ENCODE measurements at places on chromosomes 7 and 10. TPM values are rescaled to one million over a fixed set of nuclear protein-coding genes. Genes with fewer than 3 reads are reported as not detected.

- ATAC-seq = peak; percentile 36
Measured at GRCh38 chr7:6015917-6016652, 7.0 kb downstream of the AIMP2 start.

DNA sequence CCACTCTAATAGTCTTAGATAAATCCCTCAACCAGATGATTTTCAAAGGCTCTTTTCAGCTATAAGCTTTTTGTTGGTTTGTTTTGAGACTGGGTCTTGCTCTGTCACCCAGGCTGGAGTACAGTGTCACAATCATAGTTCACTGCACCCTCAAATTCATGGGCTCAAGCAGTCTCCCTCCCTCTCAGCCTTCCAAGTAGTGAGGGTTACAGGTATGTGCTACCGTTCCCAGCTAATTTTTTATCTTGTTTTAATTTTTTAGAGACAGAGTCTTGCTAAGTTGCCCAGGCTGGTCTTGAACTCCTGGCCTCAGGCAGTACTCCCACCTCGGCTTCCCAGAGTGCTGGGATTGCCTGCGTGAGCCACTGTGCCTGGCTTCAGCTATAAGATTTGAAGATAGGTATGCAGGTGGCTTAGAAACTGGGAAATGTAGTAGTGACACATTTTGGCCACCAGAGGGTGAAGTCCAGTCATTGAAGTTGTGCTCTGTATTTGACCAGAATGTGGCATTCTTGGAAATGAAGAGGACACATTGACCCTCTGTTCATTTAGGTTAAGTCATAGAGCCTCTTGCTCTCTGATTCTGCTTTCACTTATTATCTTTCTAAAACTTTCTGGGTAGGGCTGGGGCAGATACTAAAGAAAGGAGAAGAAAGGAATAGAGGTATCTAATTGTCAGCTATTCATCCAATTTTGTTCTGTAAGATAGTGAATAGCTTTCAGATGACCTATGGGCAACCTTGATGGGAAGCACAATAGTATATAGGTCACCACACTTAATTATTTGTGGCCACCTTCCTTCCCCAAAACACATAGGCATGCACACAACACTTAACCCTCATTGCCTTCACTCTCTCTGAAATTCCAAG lies 36.0 kb downstream of the R3HCC1L start:
- peak; percentile 56 for ATAC-seq

DNA sequence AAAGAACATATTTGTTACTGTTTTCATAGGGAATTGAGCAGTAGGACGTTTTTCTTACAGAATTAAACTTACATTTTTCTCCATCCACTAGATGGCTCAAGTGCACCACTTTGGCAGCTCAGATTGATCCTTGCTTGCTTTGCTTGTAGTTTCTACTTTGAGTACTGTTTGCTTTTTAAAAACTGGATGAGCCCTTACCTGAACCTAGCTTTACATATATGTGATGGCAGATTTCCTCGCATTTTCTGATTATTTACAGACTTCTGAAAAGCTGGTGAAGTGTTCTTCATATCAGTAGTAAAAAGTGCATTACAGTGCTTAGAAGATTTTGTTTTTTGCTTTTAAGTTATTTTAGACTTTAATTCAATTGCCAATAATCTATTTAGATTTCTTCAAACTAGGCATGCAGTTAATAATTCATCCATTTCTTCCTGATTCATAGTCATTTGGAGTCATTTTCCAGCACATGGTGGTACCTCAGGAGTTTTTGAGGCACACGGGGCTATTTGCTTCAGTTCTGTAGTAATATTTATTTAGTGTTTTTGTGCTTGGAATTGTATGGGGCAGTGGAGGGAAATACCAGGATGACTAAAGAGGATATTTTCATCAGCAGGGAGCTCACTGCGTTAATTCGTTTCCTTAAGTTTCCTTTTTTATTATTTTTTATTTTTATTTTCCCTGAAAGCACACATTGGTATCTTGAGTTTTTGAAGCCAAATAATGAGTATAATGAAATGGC lies 57.3 kb downstream of the MAPK8 start:
- ATAC-seq = no peak

- peak; percentile 82 for ATAC-seq
Measured at GRCh38 chr7:150897502-150898474, 45.5 kb downstream of the AOC1 start.

Gene EPHB4
- 4.1 TPM for total RNA-seq

DNA sequence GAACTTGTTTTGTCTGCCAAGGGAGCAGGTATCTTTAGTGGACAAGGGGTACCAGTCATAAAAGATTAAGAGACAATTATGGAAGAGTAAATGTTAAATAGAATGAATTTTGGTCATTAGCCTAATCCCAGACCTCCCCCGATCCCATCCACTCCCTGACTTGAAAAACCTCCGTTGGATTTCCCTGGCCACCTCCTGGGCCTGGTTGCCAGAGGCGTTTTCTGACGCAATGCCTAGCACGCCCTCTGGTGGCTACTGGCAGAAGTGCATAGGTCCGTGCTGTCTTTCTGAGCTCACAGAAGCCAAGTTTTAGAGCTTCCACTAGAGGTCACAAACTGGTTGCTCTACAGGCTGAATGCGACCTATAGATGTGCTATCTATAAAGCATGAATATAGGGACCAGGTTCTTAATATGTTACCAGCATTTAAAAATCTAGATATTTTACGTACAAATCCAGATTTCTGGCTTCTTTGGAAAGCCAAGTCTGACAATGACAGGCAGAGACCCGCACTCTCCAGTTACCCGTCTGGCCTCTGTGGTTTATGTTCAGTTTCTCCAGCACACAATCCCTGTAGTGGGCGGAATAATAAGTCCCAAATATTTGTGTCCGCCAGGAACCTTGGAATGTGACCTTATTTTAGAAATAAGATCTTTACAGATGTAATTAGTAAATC lies 39.8 kb downstream of the SPOCK2 start:
- ATAC-seq = peak; percentile 97

Gene CPA2
- 0.56 TPM for total RNA-seq

Gene KCNH2
- total RNA-seq = 0.32 TPM

DNA sequence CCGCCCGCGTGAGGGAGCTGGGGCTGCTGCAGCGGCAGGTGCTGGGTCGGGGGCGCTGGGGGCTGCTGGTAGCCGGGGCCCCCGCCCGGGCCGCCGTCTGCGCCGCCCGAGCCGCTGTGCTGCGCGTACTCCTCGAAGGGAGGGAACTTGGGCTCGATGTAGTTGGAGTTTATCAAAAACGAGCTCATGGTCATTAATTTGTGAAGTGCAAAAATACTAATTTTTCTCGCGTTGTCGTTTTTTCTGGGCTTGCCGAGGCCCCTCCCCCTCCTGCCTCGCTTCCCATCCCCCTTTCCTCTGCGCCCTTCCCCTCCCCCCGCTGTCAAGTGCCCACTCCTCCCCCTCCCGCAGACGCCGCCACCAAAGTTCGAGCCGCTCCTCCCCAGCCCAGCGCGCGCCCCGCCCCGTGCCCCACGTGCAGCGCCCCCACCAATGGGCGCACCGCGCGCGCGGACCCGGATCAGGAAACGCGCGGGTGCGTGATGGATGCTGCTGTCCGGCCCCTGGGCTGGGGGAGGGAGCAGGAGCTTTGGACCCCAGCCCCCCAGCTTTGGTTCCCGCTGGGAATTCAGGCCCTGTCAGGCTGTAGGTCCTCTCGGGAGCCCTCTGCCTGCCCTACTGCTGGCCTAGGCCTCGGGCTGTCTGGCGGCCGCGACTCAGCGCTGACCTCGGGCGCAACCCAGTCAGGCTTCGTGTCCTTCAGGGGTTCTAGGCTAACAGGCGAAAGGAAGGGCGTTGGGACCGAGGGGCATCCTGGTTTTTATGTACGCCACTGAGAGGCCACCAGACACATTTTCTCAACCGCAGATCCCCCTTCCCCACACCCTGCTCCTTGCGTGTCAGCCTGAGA lies at the start of gene HOXA4:
TSS of gene HOXA4 (minus strand) at position 218 of the 850 bp plus-strand sequence. CDS start at position 194, 24 bp downstream.
- peak; percentile 88 for ATAC-seq

Gene WIPF3
- total RNA-seq = not detected

- no peak for ATAC-seq
Measured at GRCh38 chr7:134847851-134848588, 68.6 kb downstream of the CALD1 start.

DNA sequence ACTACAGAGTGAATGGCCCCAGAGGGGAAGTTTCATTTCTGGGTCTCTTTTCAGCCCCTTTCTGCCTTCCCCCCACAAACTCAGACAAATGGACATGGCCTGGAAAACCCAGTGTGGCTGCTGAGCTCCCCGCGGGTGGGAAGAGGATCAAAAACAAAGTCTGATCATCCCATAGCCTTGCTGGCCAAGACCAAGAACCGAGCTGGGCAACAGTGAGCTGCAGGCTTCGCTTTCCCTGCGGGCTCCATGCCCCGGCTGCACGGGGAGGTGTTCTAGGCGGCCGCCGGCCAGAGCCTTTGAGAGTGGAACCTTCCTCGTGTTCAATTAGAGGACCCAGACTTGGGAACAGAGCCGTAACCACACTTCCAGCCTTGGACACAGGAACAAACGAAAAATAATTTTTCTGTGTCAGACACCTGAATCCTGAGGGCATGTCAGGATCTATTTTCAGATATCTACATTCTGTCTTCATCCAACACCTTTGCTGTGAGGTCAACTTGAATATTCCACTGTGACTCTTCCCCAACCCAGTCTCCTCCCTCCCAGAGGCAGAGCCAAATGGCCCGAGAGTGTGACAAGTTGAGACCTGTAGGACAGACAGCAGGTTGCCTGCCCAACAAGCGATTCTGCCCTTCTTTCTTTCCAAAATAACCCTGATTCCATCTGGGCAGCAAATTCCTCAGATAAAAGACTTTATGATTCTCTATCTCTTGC lies 26.0 kb downstream of the WDR86 start:
- ATAC-seq = no peak

DNA sequence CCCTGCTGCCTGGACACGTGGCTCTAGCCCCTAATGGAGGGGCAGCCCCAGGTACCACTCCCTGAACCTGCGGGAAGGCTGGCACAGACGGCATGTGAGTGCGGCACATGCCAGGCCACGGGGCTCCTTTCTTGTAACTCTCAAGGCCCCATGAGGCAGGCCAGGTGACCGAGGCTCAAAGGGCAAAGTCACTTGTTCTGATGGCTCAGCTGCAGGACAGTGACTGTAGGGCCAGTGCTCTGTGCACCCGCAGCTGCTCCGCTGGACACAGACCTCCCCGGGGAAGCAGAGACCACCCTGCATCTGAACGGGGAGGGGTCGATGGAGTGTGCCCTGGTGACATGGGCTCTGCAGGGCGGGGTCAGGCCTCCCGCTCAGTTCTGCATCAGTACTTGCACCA lies 55.3 kb downstream of the PTPRE start:
- ATAC-seq = no peak

- ATAC-seq = no peak
Measured at GRCh38 chr7:2478399-2478785, 2.2 kb upstream of the GRIFIN start.

DNA sequence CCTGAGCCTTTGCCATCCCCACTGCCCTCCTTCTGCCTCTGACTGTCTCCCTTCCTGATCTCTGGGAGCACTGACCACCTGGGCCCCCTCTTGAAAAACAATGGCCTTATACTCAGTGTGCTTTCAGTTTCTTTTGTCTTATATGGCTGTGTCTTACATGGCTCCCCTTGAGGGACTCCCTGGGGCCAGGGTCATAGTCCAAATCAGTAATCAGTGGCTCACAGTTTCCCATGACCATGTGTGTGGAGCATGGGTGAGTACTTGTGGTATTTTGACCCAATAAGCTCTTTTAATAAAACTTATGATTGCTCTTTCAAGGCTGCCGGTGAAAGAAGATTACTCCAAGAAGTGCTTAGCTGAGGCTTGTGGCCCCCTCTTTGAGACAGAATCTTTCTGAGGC lies 62.4 kb upstream of the PCBD1 start:
- ATAC-seq = no peak

DNA sequence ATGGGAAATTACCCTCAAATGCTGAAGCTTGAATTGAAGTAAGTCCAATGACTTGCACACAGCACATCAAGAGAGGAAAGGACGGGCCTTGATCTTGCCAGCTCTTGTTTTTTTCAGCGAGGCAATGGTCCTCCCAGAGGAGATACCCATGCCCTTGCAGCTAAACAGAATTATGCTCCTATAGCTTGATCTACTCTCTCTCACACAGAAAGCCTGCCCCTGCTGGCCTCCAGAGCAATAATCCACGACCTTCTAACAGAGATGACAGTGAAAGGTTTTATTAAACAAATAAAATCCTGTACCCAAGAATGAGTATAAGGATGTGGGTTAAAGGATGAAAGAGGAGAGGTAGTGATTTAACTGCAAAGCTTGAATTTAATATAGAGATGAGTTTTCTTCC lies 268.0 kb downstream of the ADRA2A start:
- no peak for ATAC-seq

DNA sequence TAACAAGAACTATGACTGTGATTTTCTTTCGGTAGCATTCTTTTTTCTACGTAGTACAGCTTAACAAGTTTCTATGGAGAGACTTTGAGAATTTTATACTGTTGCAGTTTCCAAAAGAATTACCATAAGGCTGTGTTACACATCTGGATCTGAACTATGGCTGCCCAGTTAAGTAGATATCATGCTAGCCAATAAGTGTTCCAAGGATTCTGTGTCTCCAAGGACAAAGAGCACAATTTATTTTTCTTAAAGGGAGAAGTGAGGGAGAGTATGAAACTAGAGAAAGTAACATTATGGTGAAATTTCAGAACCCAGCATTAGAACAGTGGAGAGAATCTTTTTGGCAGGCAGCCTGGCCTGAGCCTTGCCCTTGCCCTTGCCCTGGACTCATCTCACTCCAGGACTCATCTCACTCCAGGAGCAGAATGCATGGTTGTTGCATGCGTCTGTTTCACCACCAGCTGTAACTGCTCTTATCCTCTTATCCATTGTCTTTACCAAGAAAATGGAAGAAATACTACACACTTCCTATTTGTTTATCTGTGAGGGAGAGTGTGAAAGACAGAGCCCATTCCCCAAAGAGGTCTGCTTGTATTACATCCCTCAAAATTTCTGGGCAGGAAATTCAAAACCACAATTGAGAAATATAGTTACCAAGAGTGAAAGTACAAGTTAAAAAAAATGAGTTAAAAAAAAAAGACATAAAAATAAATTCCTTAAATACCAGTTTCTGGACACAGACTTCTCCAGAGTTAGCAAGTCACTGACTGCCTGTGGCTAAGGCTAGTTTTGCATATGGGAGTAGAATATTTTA lies 1067.5 kb downstream of the NRG3 start:
- no peak for ATAC-seq

DNA sequence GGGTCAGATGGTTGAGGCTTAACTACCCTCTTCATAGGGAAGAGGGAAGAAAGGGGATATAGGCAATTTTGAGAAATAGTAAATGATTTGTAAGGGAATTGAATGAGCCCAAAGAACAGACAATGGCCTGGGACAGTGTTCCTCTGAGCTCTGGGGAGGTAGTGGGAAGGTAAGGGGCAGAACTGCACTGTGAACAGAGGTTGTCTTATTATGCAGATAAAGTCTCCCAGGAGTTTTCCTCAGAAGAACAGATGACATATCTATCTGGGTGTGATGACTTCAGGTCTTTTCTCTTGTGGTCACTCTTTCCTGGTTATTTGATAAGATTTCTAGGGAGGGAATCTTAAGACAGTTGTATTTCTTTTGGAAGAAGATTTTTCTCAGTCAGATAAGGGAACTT lies 296.1 kb downstream of the ZEB1 start:
- ATAC-seq = no peak

Gene FRMD4A
- 0.69 TPM for total RNA-seq

- ATAC-seq = no peak
Measured at GRCh38 chr7:36045326-36045725, 107.7 kb upstream of the EEPD1 start.

GRCh38 chr7:9600974-9601373 lies 1167.6 kb downstream of the NXPH1 start:
- ATAC-seq = no peak

Data from activated T-helper 17 cell treated with anti-CD3 and anti-CD28 coated beads, Interleukin-2, amount 50 U/mL, for 72 hours (primary cell).